WERI-Rb-1 (cell line): ENCODE measurements at places on chromosomes 7 and 10.

DNA sequence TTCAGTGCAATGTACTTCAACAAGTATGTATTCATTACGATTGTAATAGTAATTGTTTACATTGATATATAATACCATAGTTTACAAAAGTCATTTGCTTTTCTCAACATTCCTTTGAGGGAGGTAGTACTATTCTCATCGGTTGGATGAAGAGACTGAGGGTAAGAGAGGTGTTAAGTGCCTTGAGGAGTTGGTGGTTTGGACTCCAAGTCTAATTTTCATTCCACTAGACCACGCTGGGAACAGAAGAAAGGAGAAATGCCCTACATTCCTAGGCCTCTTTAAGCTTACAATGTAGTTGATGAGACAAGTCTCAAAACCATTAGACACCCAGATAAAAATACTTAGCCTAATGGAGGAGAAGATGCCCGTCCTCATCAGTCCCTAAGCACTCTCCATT, 28.6 kb downstream of the CDK1 start:
- DNase-seq: no peak

GRCh38 chr10:49123981-49124950, 8.9 kb upstream of the VSTM4 start:
- DNase-seq: no peak

- peak; percentile 31 for DNase-seq
Observed at GRCh38 chr10:118720685-118721538, 33.9 kb downstream of the CACUL1 start.

- DNase-seq: no peak
Observed at GRCh38 chr7:157541295-157542067, 204.7 kb downstream of the DNAJB6 start.

DNA sequence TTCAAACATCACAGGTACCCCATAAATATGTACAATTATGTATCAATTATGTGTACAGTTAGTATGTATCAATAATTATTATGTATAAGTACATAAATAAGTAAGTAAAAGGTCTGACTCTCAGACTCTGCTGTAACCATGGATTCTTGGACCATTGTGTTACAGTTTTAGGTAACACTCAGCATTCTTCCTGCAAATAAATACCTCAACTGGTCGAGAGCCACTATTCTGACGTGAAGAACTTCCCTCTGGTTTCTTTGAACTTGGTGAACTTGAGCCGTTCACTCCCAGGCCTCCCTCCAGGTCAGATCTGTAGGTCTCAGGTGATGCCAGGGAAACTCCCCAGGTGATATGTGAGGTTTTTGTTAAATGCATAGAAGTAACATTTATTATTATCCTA, 191.8 kb upstream of the PLXNA4 start:
- DNase-seq: no peak

DNA sequence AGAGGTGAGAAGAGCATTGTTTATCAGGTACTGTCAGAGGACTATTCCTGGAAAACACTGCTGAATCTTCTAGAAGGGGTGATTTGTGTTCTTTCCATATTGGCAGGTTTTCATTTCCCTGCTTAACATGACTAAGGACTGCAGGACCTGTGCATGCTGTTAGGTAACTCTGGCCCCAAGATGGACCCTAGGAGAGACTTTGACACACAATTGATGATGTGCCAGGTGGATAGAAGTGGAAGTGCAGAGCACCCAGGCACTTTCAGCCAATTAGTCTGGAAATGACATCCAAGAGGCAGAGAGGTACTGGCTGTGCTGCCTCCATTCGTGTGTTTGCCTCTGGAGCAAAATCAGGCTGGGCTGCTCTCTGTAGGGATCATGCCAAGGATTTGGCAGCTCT, 496.3 kb upstream of the GALNT17 start:
- no peak for DNase-seq

DNA sequence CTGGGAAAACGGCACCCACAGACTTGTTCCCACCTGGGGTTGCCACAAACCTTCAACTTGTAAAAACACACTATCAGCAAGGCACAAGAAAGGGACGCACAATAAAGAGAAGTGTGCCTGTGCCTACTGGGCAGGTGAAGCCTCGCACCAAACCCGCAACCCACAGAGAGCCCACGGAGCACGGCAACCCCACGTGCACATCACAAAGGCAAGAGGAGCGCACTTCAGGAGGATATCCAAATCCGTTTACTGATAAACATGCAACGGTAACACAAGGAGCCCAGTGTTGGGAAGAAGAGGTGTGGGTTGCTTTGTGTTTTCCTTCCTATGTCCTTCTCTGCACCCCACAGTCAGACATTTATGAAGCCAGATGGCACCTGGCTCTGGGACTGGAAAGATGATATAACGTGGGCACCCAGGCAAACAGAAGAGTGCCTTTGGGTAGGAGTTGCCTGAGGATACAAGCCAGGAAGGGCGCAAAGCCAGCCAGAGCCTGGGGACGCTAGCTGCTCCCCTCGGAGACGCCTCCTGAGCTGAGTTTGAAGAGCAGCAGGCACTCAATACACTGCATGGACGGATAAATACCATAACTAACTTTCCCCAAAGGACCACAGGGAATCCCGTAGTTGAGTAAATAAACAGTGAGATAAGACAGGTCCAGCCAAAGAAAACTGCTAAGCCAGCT, 41.6 kb downstream of the TCERG1L start:
- no peak for DNase-seq
